Activated naive CD4-positive, alpha-beta T cell treated with Interleukin-2 at 50 U/mL for 16 hours (primary cell): ENCODE measurements at places on chromosomes 4 and X.

- no peak for DNase-seq
Measured at GRCh38 chrX:53237056-53237455, 12.0 kb upstream of the KDM5C start.

DNA sequence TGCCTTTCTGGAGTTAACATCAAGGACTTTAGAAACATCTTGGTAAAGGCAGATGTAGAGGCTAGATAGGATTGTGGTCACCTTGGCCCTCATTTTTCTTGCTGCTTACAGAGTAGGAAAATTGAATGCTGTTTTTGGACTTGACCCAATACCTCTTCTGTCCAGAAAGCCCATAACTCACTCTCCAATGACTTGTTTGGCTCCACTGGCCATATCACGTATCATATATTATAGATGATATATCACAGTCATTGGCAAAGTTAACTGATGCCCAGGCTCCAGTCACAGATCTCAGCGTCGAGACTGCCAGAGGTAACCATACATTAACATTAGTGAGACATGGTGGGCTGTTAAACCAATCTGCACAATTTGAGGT is 88.1 kb upstream of the PLAC1 start:
- DNase-seq = no peak

- DNase-seq = no peak
Measured at GRCh38 chr4:102713096-102713495, 47.7 kb downstream of the MANBA start.

DNA sequence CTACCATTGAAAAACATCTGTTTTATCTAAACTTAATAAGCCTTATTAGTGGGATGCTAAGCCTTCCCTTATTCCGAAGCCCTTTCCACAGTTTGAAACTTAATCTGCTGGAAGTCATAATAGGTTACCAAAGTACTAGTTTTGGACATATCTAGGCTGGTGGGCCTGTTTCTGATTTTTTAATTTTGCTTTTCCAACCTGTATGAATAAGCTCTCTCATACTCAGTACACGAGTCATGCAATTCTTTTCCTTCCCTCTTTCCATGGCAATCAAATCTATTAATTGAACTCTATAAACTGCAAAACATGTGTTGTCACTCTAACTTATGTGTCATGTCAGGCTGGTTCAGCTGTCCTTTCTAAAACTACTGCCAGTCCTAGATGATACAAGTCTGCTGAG is 91.0 kb downstream of the AMMECR1 start:
- no peak for DNase-seq

GRCh38 chr4:124883632-124884031 is 171.1 kb upstream of the ANKRD50 start:
- DNase-seq = no peak

DNA sequence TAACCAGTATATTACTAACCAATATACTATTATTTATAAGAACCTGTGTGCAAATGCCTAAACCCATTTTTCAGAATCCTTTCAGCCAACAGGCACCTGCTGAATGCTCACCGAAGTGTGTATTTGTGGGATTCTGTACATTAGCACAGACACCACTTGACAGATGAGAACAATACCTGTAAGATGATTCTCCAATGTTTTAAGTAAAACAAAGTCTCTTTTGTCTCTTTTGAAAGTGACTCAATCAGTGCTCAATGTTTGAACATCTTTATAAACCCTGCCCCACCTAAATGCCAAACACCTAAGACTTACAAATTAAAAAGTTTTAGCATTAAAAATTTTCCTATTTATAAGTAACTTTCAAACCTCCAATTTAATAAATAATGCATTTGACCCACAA is 763 bp downstream of the ASB9 start:
- DNase-seq = no peak

DNA sequence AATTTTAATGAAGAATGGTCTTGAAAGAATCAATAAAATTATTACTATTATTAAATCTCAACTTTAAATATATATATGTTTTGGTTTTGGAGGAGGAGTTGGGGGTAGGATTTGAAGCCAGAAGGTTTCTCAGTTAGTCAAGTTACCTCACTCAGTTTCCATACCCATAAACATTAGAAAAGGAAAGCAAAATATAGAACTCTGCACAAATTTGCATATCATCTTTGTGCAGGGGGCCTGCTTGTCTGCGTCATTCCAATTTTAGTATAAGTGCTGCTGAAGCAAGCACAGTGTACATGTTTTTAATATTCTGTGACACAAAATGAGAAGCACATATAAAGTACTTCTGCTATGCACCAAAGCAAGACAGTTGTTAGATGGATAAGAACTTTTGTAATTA is 47.5 kb upstream of the SCRG1 start:
- DNase-seq = no peak

DNA sequence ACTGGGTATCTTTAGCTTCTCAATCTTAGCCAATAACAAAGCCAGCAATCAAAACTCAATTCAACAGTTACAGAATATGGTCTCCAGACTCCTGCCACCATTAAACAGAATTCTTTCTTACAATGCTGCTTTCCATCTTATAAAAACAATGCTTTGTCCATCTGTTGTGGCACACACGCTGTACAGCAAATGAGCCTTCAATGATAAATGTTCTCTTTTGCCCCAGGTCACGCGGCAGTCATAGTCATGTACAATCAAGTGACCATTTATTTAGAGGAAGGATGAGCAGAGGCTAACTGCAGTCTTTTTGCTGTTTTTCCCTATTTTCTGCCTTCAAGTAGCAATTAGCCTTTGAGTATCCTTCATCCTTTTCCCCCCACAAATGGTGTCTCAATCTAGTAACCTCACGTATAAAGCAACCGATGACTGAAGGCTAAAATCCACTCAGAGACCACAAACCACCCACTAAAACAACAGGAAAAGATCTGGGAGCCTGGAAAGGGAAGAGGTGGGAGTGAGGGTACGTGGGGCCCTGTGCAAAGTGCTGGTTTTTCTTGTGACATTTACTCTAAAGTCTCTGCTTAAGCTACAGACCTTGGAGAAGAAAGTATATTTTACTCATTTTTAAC is 24.4 kb downstream of the TRIM2 start:
- DNase-seq = no peak

DNA sequence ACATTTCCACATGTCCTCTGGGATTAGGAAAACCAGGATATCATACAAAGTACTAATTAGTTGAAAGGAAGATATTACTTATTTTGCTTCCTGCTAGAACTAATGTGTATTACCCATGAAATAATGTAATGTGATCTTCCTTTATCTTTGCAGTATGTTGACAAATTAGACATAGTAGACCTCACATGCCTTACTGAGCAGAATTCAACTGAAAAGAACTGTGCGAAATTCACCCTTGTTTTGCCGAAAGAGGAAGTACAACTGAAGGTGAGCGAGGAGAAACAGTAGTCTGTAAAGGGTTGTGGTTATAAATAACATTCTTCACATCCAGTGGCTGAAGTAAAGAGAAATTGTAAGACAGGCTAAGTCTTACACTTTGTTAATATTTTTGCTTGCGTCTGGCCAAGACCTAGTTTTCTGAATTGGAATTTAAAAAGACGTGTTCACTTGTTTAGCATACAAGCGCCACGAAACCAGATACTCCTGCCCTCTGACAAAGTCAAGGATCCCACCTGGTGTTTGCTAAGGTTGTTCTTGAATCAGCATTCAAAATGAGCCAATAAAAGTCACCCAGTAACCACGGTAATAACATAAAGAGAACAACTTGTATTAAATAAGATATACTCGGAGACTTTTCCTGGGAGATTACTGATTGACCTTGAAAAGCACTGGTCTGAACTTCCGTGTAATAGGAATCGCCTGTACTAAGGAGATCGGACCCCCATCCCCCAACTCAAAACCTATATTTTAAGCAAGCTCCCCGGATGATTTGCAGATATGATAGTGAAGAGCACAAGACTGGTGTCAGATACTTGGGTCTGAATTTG is 16.9 kb downstream of the STAP1 start:
- DNase-seq = no peak

- no peak for DNase-seq
Measured at GRCh38 chr4:146643812-146644401, 5.2 kb downstream of the POU4F2 start.

DNA sequence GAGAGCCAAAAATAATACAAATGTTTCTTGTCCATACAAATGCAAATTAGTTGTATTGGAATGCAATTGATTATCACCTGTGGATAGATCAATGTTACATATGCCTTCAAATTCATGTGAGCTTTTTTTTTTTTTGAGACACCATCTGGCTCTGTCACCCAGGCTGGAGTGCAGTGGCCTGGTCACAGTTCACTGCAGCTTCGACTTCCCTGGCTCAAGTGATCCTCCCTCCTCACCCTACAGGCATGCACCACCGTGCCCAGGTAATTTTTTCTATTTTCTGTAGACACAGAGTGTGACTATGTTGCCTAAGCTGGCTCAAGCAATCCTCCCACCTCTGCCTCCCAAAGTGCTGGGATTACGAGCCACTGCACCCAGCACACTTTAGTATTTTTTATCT is 38.6 kb upstream of the TMEM184C start:
- DNase-seq = no peak

- DNase-seq = no peak
Measured at GRCh38 chr4:140876615-140877364, 120.6 kb upstream of the TBC1D9 start.

DNA sequence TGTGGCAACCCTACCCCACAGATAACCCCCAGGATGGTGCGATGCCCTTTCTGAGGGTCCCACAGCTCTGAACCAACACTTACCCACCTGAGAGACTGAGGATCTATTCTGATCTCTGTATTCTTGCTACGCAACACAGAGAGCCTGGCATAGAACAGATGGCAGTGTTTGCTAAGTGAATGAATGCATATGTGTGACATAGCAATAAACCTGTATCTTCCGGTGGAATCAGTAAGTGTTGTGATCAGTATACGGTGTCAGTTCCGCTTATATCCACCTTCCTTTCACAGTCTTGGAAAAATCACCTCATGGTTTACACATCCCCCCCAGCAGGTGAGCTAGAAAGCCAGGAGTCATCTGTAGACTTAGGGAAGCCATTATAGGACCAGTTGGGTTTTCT is 5.9 kb upstream of the HSD17B10 start:
- DNase-seq = no peak

DNA sequence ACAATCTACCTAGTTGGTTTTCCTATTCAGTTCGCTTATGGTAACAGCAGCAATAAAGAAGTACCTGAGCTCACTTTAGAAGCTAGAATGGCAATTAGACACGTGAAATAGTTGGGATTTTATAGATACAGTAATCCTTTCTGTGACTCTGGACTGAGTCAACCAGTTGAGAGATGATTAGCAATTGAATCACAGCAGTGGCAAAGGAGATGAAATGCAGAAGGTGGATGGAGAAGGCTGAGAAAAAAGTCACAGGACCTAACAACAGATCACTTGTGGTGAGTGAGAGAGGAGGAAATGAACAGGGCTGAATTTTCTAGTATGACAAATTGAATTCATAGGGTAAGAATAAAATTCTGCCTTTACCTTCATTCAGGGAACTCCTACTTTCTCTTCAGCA is 197.1 kb upstream of the MAGEB18 start:
- no peak for DNase-seq

DNA sequence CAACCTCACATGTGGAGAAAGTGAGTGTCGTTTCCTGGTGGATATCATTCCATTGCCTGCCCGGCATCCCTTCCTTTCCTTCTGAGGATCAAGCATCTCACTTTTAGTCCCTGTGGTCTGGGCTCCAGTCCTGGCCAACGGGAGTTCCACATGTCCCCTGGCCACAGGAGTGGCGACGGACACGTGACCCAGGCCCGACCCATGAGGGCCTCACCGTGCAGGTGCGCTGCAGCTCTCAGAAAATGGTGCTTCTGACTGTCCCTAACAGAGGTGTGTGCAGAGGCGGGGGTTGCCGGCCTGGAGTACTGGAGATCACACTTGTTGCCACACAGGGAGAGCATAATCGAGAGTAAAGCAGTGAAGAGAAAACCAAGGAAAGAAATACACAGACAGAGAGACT is 476.9 kb upstream of the FRG1 start:
- DNase-seq = no peak

DNA sequence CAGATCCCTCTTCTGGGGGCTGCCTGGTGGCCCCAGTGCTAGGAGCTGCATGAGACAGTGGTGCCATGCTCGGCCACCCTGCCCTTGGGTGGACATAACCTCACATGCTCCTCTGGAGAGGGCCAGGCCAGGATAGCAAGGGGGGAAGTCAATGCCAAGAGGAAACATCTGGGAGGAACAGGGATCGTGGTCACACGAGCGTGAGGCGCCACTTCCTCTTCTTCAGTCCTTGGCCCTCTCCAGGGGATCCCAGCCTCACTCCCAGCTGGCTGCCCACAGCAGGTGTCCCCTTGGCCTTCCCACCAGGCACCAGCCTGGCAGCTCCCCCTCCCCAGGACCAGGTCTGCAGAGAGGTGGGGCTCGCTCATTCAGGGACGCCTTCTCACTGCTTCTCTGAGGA is 28.6 kb downstream of the TBC1D14 start:
- DNase-seq = no peak

GRCh38 chrX:155611302-155611701 is 1.4 kb downstream of the TMLHE start:
- DNase-seq = no peak

DNA sequence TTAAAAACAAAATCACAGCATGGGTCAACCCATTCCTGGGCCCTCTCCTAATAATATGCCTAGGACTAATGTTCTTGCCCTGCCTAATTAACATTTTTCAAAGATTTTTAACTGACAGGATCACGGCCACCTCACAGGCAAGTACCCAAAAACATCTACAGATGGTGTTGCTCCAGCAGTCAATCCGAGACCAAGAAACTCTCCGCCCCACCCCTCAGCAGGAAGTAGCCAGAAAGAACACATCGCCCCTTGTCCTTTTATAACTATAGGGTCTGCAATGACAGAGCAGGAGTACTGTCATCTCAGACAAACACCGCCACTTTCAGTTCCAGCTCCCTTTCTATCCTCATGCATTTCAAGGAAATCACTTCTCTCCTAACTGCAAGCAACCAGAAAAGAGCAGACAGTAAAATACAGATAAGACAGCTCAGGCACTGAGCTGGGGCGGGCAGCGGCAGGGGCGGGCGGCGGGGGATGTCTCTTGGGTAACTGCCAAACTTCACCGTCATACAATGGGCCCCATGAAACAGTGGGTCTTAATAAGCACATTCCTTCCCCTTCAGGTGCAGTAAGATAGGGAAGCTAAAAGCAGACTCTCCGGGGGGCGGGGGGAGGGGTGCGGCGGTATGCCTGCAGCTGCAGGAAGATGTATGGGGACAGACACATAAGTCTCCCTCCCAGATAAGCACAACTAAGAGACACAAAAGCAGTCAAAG is 67.4 kb downstream of the ZNF182 start:
- DNase-seq = no peak
